Neuronal stem cell (in vitro differentiated cells): ENCODE measurements at places on chromosomes 5 and 9.

DNA sequence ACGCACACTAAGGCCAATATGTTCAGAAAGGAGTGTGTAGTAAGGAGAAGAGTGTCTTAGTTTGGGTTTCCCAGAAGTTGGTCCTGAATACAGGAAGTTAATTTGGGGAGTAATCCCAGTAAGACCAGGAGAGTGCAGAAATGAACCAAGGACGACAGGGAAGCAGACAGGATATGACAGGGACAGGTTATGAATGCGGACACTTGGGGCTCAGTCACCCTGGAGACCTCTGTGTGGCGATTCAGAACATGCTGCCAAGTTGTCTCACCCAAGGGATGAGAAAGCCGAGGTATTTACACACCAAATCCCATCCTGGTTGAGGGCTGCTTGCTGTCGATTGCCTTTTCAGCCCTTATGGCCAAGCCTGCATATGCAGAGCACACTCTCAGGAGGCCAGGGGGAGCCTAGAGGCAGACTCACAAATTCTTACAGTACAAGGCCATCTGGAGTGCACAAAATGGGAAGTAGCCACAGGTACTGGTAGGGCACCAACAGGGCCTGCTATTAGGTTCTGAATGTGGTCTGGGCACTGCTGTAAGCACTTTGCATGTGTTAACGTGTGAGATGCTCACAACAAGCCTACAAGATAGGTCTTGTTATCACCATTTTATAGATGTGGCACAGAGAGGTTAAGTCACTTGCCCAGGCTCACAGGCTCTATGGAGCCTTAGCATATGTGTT, 233.1 kb upstream of the ANKRD55 start:
- no peak for DNase-seq
- no peaks in the 10 kb centered on the region for H3K27me3 ChIP-seq
- H3K36me3 ChIP-seq: no peaks in the 10 kb centered on the region
- no peak overlapping the region for H3K4me3 ChIP-seq

- no peaks in the 10 kb centered on the region for H3K4me1 ChIP-seq
- H3K36me3 ChIP-seq: peaks cover 2% of the 10 kb centered on the region
- H3K27ac ChIP-seq: peak overlapping the region; percentile 81
- H3K27me3 ChIP-seq: no peaks in the 10 kb centered on the region
Observed at GRCh38 chr5:56951126-56951945, 587 bp downstream of the MIER3 start.

GRCh38 chr5:75337366-75338021, 474 bp downstream of the HMGCR start:
- H3K36me3 ChIP-seq: peaks cover 40% of the 10 kb centered on the region
- no peaks in the 10 kb centered on the region for H3K27me3 ChIP-seq
- H3K27ac ChIP-seq: peak overlapping the region; percentile 86
- DNase-seq: no peak

DNA sequence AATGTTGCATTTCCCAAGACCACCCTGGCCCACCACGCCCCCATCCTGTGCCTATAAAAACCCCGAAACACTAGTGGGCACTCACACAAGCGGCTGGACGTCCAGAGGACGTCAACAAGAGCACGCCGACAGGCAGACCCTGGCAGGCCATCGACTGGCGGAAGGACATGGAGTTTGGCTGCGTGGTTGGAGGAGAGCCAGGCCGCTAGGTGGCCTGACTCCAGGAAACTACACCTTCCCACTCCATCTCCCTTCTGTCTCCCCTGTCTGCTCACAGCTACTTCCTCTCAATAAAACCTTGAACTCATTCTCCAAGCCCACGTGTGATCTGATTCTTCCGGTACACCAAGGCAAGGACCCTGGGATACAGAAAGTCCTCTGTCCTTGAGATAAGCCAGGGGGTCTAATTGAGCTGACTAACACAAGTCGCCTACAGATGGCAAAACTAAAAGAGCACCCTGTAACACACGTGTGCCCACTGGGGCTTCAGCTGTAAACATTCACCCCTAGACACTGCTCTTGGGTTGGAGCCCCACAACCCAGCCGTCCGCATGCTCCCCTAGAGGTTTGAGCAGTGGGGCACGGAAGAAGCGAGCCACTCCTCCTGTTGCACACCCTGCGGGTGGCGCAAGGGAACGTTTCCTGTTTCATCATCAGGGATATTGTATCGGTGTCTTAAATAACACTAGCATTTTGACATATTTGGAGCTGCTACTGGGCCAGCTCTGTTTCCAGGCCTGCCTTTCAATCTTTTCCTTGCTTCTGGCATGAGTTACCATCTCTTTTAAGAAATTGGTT, 54.5 kb upstream of the TAF11L2 start:
- no peak overlapping the region for H3K4me3 ChIP-seq
- H3K27me3 ChIP-seq: no peaks in the 10 kb centered on the region
- DNase-seq: no peak
- H3K36me3 ChIP-seq: no peaks in the 10 kb centered on the region
